Activated CD4-positive, alpha-beta T cell treated with anti-CD3 and anti-CD28 coated beads for 36 hours (primary cell): ENCODE measurements at places on chromosomes 7 and 10.

DNA sequence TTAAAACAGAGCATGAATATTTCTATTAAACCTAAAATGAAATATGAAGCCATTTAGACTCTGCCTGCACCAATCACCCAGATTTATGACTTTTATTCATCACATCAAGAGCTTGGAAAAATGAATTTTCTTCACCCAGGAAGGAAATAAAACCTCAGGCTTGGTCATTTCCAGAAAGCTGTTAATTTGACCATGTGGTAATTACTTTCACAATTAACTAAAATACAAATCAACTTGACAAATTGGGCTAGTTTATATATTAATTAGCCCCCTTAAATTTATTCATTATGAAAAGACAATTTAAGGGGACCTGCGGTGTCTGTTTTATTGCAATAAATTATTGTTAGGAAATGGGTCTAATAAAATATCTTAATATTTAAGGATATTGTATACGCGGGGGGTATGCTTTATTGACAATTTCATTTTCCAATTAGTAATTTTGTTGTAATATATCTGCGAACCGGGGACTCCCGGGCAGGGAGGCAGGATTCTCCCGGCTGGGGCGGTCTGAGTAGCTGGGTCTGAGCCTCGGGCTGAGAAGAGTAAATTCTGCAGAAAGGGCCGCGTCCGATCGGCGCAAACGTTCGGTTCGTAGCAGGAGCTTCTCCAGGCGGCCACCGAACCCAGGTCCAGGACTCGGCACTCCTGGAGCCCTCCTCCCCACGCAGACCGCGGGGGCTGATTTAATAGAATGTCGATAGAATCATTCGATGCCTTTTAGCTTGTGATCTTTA is 9.4 kb upstream of the MNX1 start:
- DNase-seq, result no peak

DNA sequence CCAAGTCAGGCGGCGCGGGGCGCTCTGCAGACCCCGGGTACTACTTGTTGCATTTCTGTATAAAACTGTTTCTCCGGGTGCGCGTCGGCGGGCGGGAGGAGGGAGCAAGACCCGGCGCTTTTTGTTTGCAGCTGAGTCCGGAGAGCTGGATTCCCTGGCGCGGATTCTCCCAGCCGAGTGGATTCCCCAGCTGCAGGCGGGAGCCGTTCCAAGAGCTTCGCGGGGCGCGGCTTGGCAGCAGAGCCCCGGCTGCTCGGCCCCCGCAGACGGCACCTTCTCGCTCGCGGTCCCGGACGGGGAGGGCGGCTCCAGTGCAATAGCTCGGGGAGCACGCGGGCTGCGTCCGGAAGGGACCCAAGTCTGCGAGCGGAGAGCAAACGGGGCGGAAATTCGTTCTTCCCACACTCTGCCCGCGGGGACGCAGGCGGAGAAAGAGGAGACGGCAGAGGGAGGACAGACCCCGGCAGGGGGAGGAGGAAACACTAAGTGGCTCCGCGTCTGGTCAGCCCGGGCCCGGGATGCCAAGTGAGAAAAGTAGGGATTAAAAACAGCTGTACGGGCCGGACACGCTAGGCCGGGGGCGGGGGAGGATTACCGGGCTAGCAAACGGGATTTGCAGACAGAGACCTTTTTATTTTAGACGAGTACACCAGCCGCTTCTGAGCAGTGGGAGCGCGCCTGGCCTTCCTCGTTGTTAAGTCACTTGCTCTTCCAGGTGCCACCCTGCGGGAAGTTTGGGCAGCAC is at the start of gene TRIL:
Gene TRIL (minus strand): TSS at position 96 of the 745 bp plus-strand sequence. CDS start 284 bp downstream, outside the sequence.
- peak; percentile 31 for DNase-seq

- no peak for DNase-seq
Measured at GRCh38 chr7:37259319-37259821, 189.3 kb downstream of the ELMO1 start.

DNA sequence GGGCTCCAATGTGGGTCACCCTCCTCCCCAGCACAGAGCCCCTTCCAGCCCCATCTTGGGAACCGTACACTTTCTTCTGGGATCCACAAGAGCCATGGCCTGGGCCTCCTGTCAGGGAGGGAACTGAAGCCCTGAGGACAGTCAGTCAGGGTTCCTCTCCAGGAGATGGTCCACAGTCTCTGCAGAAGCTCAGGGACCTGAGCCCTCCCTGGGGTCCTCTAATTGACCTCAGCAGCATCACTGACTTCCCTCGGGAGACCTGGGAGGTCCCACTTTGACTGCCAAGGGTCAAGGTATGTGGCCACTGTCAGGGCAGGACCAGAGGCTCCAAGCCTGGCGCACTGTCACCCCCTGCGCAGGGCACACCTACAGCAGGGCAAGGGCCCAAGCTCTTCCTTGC is 32.3 kb downstream of the NOD1 start:
- no peak for DNase-seq

- no peak for DNase-seq
Measured at GRCh38 chr10:99520040-99520846, 12.5 kb upstream of the NKX2-3 start.

DNA sequence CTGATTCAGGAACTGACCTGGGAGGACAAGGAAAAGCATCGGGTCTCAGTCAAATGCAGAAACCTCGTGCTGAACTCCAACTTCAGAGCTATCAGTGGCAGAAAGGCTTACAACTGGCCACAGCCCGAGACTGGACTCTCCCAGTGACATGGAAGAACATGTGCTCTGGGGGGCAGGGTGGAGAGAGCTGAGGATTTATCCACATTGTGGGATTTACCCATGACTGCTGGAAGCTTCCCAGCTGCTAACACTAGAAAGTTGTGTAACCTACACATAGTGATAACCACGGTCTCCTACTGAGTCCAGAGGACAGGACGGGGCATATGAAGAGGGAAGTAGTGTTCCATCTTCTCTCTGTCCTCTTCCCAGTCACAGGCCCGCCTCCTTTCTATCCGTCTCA is 103.4 kb downstream of the ITIH5 start:
- DNase-seq, result no peak

GRCh38 chr10:14146501-14146900 is 184.2 kb downstream of the FRMD4A start:
- DNase-seq, result no peak

DNA sequence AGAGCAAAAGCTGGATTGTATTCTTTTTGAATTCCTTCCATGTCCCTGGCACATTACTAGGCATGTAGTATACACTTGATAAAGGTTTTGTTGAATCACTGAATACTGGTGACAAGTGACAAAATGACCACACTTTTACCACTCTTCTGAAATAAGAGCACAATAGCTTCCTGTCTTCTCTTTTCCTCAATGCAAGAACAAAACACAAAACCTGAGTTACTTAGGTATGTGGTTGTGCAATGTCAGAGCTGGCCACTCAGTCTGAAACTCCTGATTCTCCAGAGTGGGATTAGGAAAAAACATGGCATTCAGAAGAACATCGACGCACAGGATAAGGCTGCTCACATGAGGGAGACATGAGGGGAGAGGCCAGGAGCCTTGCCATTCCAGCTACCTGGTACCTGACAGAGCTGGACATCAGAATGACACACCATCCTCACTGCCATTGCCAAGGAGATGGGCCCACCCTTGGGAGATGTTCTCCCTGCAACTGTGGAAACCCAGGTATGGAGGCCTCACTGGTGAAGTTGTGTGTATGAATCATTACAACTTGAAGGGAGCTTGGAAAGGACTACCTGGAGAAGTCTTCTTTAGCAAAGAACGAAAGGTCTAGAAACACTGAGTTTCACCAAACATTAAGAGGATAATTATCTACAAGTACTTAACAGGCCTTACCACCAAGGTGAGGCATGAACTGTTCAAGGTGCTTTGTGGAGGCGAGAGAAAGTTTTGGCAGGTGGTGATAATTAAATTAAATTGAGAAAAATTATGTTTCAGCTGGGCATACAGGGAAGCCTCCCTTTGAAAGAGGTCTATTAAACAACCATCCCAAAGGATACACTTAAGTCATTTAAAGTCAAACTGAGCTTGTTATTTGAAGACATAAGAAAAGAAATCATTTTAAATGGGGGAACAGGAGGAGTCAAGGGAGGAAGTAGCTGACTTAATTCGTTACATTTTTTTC is 246.5 kb upstream of the AOAH start:
- DNase-seq, result no peak

GRCh38 chr10:124588736-124589490 is 127.3 kb downstream of the LHPP start:
- DNase-seq, result no peak

- DNase-seq, result peak; percentile 37
Measured at GRCh38 chr7:135512135-135512887, 2.4 kb upstream of the CNOT4 start.

GRCh38 chr10:12484941-12485805 is 135.8 kb downstream of the CAMK1D start:
- peak; percentile 64 for DNase-seq

GRCh38 chr7:18426564-18427226 is 68.9 kb upstream of the HDAC9 start:
- DNase-seq, result no peak

DNA sequence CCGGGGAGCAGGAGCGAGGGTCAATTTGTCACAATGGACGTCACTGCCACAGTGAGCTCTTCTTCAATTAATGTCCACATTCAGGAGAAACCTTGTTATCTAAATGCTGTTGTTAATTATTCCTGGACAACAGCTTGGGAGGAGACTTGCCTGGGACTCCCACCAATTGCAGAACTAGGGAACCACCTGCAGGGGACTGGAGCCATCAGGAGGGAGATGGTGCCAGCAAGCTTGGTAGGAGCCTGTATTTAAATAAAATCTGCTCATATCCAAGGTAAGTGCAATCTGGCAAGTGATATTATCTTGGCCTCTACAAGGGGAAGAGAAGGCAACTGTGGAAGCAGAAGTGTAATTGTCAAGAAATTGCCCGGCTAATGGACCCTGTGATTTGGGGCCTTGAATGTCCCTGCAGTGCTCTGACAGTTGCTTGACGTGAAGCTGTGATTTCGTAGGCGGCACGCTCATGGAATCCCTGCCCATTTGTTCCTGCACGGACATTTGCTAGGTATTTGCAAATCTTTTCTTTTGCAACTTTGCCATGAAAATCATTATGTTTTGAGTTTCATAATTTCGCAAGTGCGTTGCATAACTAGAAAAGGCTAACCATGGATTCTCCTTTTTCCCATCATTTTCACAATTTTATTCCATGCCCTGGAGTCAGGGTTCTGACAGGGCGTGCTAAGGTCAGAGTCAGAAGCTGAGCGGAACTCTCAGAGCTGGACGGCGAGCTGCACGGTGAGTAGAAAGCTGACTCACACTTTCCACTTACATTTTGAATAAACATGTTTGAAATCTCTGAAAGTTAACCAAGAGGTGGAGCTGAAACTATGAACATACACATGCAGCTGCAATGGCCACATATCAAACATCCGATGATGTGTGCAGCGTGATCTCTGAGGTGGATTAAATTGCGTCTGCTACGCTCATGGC is 84.9 kb upstream of the TCERG1L start:
- DNase-seq, result no peak

GRCh38 chr10:89645742-89646172 is 715 bp upstream of the PANK1 start:
- peak; percentile 6 for DNase-seq

- DNase-seq, result no peak
Measured at GRCh38 chr7:117041007-117041406, 87.7 kb downstream of the ST7 start.

GRCh38 chr10:28631896-28632583 is 45.3 kb upstream of the BAMBI start:
- no peak for DNase-seq

DNA sequence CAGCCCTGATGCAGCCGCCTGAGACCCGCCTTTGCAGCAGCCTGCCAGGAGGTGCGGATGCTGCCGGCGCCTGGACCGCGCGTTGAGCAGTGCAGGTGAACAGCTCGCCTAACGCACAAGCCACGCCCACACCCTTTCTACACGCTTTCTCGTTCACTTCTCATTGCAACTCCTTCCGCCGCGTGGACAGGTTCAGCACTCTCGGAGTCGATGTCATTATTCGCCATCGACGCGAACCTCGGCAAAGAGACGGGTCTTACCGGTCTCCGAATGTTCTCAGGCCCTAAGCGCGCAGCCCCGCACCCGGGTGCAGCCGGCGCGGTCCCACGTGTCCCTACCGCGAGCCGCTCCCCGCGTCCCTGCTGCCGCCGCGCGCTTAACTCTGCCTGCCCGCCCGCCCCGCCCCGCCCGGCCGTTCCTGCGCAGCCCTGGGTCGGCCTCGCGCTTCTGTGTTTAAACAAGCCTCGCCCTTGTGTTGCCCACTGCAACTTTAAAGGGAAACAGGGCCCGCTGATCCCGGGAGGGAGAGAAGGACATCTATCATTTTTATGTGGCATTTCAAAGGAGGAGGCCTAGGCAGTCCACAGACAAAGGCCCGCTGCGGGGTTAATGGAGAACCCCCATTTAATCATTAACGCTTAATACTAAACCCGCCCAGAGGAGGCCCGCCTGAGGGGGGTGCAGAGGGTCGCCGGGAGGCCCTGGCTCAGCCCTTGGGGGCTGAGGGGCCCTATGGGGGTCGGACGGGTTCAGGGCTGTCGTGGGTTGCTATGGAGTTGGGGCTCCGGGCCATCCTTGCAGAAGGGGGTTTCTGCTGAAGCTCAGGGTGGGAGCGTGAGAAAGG is 128.5 kb downstream of the WDR11 start:
- DNase-seq, result peak; percentile 44

DNA sequence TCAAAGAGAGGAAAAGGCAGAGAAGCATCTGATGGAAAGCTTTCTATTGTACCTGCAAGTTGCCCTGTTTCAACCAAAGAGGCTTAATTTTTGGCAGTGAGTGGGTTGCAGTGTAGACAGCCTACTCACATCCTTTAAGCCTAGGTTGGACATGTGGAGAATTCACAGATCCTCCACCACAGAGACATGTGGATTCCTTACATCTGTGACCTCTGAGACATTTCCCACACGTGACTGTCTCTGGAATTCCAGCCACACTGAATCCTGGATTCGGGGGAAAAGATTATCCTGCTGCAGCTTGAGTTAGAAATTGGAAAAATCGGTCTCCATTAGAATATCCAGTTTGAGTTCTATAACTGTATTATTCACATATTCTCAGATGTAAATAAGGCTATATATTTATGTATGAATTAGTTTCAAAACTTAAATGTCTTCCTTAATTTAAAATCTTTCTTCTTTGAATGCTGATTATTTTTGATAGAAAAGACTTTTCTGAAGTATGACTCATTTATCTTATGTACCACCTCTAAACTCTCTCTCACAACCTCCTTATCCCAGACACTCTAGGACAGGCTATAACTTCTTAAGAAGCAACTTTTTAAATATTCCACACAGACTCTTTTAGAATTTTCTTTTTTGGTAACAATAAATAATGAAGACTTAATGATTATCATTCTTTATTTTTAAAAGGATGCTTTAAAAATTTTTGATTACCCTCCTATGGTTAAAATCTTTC is 123.3 kb downstream of the TWIST1 start:
- DNase-seq, result no peak

- no peak for DNase-seq
Measured at GRCh38 chr10:116466715-116467422, 39.2 kb downstream of the PNLIPRP3 start.

- DNase-seq, result peak; percentile 34
Measured at GRCh38 chr7:106779877-106780276, 85.2 kb upstream of the PIK3CG start.
